ENCODE measurements at places on chromosomes 11 and 22. TPM values are rescaled to one million over a fixed set of nuclear protein-coding genes. Genes with fewer than 3 reads are reported as not detected.

GRCh38 chr11:128900468-128900867 lies 9.3 kb downstream of the KCNJ5 start:
- H3K27ac ChIP-seq, result no peak overlapping the region
- H3K36me3 ChIP-seq, result no peaks in the 10 kb centered on the region
- peaks cover 94% of the 10 kb centered on the region for H3K27me3 ChIP-seq
- H3K4me3 ChIP-seq, result no peak overlapping the region
- DNase-seq, result no peak

DNA sequence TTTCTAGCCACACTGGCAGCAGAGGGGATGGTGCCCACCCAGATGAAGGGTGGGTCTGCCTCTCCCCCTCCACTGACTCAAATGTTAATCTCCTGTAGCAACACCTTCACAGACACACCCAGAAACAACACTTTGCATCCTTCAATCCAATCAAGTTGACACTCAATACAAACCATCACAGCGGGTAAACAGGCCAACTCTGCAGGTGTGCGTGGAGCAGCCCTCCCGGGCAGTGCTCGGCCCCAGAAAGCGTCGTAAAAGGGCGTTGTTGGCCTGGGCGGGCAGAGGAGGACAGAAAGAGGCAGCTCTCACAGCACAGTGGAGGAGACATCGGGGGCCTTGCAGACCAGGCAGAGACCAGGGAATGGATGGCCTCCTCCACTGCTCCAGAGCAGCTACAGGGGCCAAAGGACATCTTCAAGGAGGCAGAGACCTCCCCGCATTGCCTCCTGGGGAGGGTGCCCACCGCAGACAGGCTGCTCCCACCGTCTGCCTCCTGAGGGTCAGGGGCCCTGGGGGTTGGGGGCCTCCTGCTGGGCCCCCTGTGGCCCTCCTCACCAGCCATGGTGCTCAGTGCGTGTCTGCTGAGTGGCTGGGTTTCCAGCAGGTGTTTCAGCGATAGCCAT lies 56.1 kb upstream of the FADD start:
- no peaks in the 10 kb centered on the region for H3K36me3 ChIP-seq
- peaks cover 12% of the 10 kb centered on the region for H3K4me1 ChIP-seq
- no peaks in the 10 kb centered on the region for H3K27me3 ChIP-seq
- no peak overlapping the region for H3K4me3 ChIP-seq

DNA sequence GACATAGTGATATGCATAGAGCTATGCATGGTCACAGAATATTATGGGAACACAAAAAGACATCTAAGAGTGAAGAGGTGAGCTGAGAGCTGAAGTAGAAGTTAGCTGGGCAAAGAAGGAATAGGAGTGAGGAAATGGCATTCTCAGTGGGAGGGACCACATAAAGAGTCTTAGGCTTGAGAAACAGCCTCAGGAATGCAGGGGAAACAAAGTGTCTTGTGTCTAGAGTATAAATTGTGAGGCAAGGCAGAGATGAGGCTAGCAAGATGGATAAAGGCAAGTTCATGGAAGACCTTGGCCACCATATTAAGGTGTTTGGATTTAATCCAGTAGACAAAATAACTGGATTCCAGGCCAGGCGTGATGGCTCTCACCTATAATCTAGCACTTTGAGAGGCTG lies 40.6 kb upstream of the CRTAM start:
- H3K36me3 ChIP-seq, result no peaks in the 10 kb centered on the region
- H3K27ac ChIP-seq, result no peak overlapping the region
- no peaks in the 10 kb centered on the region for H3K4me1 ChIP-seq
- DNase-seq, result no peak
- H3K4me3 ChIP-seq, result no peak overlapping the region

C22orf31 gene
- not detected for total RNA-seq

Measured in GM23338 (cell line).